Stimulated activated CD4-positive, alpha-beta T cell treated with anti-CD3 and anti-CD28 coated beads, Interleukin-12 subunit alpha, Interleukin-12 subunit beta, amount 100 ng/mL, for 4 hours (primary cell): ENCODE measurements at places on chromosomes 1 and 21.

- no peak for DNase-seq
These were observed 47.3 kb downstream of the SELENOF start for GRCh38 chr1:86866665-86867064.

- DNase-seq, result no peak
These were observed 24.2 kb downstream of the MTARC1 start for GRCh38 chr1:220810963-220811362.

DNA sequence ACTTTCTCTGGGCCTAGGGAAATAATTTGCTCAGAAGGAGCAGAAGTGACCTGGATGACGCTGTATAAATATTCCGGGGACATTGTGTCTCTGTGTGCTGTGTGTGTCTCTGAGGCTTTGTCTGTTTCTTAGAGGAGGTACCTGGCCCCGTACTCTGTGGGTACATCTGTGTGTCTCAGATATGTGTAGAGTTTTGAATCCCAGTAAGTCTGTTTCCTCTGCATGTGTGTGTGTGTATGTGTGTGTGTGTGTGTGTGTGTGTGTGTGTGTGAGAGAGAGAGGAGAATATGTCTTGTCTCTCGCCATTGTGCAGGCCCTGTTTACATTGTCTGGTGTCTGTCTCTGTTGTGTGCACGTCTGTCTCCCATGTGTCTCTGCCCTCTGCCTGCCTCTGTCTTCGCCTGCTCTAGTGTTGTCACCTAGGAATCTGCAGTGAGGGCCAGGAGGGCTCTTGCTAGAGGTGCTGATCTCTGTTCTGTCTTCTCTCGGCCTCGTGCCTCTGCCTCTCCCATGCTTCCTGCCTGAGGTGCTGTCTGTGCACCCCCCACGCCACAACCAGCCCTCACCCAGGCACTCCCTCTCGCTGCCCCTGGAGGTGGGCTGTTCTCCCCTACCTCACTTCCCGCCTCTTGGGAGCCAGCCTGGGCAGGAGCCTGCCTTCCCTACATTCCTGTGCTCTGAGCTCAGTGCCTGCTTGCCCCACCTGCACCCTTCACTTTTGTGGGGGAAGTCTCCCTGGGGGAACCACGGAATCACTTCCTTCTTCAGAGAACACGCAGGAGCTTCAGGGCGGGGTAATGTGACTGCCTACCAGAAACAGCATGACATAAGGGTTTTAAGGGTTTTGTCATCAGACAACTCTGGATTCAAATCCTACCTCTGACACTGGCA lies 5.9 kb downstream of the MAP7D1 start:
- DNase-seq, result peak; percentile 33

GRCh38 chr1:63748046-63748580 lies 25.7 kb upstream of the ROR1 start:
- DNase-seq, result no peak

DNA sequence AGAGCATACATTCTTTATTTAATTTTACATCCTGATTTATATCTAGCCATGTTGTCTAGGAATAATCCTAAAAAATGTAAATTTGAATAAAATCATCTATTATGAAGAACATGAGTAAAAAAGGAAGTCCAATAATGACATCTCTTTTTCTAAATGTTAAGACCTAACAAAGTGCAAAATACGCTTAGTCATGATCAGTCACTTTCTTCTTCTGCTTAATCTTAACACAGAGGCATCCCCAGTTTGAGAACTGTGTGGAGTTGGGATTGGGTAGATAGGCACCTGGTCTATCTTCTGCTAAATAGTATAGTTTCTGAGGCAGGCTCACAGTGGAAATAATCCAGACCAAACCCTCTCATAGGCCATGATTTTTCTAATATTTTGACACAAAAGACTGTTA lies 311.7 kb upstream of the LRRC7 start:
- DNase-seq, result no peak

- DNase-seq, result no peak
These were observed 207.8 kb downstream of the DENND1B start for GRCh38 chr1:197567442-197567841.

DNA sequence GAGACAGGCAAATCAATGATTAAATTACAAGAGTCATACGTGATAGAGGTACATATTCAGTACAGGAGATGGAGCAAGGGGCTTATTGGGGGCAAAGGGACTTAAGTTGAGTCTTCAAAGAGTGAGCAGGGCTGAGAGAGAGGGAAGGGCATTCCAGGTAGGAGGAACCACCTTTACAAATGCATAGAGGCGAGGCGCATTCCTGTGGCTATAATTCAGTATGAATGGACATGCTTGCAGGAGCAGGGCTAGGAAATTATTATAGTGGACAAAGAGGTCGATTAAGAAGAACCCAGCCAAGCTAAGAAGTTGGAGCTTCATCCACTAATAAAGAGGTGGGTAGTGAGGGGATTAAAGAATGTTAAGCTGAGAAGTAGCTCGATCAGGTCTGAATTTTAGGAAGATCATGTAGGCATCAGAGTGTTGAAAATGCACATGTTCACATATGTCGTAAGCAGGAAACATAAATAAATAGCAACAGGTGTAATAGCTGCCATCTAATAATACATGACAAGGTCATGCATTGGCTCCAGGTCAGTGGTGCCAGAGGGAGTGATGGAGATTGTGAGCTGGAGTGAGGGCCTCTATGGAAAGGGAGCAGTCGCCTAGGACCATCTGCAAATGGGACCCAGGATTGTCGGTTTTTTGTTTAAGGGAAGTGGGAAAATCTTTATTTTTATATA lies 12.0 kb upstream of the HNRNPU start:
- DNase-seq, result no peak

DNA sequence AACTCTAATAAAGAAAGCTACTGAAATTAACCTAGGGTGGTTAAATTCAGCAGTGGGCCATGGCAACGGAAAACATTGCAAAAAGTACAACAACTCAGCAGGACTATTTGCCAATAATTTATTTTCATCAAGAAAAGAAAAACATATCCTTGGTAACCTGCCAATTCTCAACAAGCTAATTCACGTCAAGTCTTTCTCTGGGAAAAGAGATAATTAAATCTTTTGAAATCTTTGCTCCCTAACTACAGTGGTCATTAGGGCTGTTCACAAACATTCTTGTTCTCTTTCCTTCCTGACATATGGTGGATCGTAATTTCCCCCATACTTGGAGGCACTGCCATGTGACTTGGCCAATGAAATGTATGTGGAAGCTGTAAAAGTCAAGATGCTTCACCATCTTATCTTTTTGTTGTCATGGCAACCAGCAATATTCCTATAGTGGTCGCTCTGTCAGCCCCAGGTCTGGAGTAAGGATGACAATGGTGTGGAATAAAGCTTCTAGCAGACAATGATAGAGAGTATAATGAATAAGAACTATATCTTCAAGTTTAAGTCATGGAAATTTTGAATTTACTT lies 29.6 kb upstream of the ZNF326 start:
- DNase-seq, result no peak
